CD4-positive, alpha-beta T cell treated with Interleukin-1 beta for 1 hour (primary cell): ENCODE measurements at places on chromosomes 11 and 22.

- DNase-seq: peak; percentile 66
Measured at GRCh38 chr11:35141571-35141971, 2.6 kb downstream of the CD44 start.

DNA sequence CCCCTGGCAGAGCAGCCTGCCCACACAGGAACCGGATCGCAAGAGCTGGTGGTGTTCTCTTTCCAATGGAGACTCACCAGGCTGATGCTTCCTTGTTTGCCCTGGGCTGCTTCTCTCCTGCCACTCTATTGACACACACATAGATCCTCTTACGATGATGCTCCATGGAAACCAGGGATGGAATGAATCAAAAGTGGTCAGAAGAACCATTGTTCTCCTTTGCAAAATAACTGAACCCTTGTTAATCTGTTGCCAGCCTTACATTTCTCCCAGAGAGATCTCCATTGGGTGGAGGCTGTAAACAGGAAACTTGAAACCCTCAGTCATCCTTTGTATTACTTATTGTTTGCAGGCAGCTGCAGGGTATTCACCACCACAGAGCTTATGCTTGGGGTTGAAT is 24.6 kb upstream of the LDLRAD3 start:
- no peak for DNase-seq

GRCh38 chr22:26891429-26891828 is 234.0 kb downstream of the MIAT start:
- no peak for DNase-seq

DNA sequence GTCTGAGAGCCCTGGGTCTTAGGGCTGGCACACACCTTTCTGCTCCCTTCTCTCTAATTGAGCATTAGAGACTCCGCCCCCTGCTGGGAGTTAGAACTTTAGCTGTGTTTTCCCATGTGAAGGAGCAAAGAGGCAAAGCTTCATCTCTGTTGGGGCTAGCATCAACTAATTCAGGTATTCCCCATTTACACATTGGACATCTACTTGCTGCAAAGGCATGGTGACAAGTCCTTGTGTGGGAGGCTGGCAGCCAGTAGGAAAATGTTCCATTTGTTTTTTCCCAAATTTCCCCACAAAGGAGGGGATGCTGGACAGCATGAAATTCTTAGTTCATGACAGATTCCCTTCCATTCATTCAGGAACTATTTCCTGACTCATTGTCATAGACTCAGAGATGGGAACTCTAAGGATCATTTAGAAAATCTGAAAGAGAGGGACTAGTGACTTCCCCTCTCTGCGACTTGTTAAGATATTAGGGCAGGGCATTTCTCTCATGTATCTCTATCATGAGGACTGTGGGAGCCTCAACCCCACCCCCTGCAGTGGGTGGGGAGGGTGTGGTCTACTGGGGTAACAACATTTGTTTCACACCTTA is 3.6 kb downstream of the CD44 start:
- peak; percentile 62 for DNase-seq

GRCh38 chr11:3795131-3796001 is 2.0 kb downstream of the NUP98 start:
- DNase-seq: no peak

DNA sequence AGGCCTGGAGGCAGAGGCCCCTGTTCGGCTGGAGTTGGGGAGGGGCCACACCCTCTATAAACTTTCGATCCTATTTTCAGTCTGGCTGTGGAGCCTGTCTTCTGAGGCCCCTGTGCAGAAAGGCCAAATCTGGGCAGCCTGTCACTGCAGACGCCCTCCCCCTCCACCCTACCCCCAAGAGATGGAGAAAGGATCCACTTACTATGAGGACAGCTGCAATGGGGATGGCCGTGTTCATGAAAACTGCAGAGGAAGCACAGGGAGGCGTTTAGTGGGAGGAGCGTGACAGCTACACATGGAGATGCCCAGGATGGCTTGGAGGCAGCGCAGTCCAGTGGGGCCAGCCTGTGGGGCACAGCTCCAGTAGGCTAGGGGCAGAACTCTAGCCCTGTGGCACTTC is 43.5 kb upstream of the KCNJ11 start:
- DNase-seq: no peak

- DNase-seq: no peak
Measured at GRCh38 chr11:117303101-117303500, 12.0 kb downstream of the BACE1-AS start.

- no peak for DNase-seq
Measured at GRCh38 chr22:39282645-39283321, 36.6 kb downstream of the RPL3 start.

- DNase-seq: peak; percentile 58
Measured at GRCh38 chr22:46763051-46763705, 728 bp downstream of the TBC1D22A start.

- no peak for DNase-seq
Measured at GRCh38 chr11:12397931-12398334, 20.6 kb downstream of the PARVA start.

GRCh38 chr11:131683666-131684065 is 313.3 kb downstream of the NTM start:
- DNase-seq: no peak

GRCh38 chr11:2508793-2509192 is 64.0 kb downstream of the KCNQ1 start:
- DNase-seq: no peak

- DNase-seq: no peak
Measured at GRCh38 chr11:101436511-101437142, 147.2 kb downstream of the TRPC6 start.

DNA sequence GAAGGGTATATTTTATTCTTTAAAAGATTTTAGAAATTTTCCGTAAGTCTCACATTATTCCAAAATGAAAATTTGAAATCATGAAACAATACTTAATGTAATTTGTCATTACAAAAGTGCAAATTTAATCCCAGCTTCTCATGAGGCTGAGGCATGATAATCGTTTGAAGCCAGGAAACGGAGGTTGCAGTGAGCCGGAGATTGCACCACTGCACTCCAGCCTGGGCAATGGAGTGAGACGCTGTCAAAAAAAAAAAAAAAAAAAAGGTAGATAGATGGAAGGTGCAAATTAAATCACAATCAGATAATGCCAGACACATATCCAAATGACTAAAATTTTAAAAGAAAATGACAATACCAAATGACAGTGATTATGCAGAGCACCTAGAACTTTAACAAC is 644.2 kb downstream of the FAM181B start:
- no peak for DNase-seq

GRCh38 chr11:59815754-59816153 is 5.2 kb upstream of the MRPL16 start:
- no peak for DNase-seq

- no peak for DNase-seq
Measured at GRCh38 chr11:126133901-126134300, 71.2 kb upstream of the CDON start.

DNA sequence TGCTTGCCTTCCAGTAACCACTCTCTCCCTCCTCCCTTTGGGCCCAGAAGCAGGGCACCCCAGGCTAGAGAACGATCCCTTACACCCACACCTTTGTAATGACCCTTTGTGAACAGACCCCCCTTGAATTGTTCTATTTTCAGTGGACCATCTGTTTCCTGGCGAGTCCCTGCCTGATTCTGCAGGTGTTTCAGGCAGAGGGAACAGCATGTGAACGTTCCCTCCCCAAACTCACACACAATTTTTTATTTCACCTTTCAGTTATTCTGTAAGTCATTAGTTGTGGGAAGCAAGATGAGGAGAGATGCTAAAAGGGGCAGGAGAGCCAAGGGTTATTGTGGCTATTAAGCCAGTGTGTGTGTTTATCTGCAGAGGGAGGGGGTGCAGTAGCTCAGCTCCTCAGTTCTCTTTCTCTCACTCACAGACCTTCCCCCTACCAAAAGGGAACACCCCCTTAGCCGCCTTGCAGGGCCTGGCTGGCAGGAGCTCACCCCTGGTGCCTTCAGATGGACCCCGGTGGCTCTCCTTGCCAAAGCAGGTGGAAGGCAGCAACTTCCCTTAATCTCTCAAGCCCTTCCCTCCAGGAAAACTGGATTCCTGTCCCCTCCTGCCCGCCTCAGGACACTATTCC is 64.8 kb upstream of the SPON1 start:
- no peak for DNase-seq

DNA sequence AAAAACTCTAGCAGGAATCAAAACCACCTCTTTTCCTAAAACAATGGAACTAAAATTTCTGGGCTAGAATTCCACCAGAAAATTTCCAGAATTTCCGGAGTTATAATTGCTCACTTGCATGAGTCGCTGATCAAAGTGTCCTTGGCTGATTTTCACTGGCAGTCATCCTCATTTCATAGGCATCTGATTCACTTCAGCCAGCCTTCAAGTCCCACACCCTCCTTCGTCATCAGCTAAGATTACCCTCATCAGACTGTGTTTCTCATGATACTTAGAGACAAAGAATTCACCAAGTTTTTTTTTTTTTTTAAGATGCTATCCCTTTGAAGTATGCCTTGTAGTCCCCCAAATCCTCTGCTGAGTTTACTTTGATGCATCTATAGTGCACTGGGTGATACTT is 71.5 kb upstream of the RAB38 start:
- DNase-seq: no peak

- DNase-seq: no peak
Measured at GRCh38 chr22:31833930-31834329, 80.1 kb downstream of the DEPDC5 start.

- no peak for DNase-seq
Measured at GRCh38 chr11:60087239-60087638, 1.2 kb upstream of the MS4A2 start.

- DNase-seq: no peak
Measured at GRCh38 chr11:65861533-65862183, 1.4 kb downstream of the MUS81 start.

DNA sequence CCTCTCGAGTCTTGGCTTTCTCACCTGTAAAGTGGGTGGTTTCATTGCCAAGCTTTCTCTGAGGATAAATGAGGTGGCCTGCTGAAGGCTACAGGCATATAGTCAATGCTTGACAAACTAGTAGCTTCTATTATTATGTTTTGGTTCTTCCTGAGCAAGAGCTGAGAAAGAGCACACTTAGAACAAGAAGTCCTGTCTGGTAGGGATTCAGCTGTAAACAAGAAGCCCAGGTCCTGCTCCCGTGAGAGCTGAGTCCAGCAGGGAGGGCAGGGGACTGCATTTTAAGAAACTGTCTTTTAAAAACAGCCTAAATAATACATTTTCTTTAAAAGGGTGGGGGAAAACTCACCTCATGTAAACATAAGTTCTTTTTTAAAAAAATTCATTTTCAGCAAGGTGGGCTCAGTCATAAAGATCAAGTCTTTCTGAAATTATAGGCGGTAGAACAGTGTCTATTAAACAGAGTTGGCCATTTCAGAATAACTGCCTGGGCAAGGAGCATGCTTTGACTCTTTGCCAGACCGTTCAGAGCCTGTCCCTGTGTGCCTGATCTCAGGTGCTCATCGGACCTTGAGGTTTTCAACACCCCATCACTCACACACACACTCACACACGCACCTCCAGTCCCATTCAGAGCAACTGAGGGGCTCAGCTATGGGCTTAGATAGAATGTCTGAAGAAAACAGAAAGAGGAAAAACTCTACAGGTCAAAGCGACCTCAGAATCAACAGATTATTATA is 29.2 kb upstream of the MYO18B start:
- DNase-seq: no peak

GRCh38 chr22:46023558-46023981 is 46.6 kb upstream of the WNT7B start:
- DNase-seq: no peak

GRCh38 chr11:96177146-96177545 is 165.8 kb downstream of the MAML2 start:
- DNase-seq: no peak

DNA sequence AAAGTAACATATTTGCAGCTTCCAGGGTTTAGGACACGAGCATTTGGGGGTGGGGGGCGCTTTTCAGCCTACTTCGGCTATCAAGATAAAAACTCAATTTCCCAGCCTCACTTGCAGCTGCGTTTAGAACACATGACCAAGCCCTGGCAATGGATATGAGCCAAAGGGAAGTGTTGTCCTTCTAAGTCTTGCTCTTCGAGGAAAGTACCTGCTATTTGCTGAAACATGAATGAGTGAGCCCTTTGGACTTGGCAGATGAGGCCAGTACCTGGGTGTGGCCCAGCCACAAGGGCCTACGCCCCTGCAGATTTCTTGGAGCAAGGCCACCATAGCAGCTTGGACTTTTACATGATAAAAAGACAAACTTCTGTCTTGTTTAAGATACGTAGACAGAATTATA is 60.2 kb upstream of the SORL1 start:
- DNase-seq: peak; percentile 3

DNA sequence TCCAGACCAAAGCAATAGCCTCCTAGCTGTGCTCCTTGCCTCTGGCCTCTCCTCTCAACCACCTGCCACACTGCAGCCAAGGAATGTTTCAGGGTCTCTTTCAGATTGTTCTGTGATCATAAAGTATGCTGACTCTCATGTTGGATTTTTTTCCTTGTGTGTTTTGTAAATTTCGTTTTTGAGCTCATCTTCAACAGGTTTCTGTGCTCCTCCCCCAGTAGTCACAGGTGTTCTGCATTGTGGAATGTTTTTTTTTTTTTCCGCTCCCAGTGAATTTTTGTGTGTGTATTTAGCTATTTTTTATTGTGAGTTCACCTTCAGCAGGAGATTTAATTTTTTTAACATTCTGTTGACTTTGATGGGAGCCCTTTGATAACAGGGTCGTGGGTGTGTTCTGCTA is 153.7 kb downstream of the MYO18B start:
- no peak for DNase-seq

DNA sequence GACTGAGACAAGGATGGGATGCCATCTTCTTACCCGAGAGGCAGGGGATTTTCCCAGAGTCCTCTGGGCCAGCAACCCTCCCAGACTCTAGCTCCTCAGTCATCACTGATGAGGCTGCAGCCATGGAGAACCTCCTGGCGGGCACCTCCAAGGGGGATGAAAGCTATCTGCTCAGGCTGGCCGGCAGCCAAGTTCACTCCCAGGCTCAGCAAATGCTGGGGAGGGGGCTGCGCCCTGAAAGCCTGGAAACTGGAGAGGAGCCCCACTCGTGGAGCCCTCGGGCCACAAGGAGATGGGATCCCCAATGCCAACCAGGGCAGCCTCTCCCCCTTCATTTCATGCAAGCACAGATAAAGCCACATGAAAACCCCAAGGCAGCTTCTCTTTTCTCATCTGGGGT is 75.0 kb downstream of the CACNA1I start:
- no peak for DNase-seq

- no peak for DNase-seq
Measured at GRCh38 chr11:28483072-28483867, 375.1 kb downstream of the METTL15 start.

- DNase-seq: no peak
Measured at GRCh38 chr11:7595951-7596350, 77.3 kb downstream of the CYB5R2 start.

DNA sequence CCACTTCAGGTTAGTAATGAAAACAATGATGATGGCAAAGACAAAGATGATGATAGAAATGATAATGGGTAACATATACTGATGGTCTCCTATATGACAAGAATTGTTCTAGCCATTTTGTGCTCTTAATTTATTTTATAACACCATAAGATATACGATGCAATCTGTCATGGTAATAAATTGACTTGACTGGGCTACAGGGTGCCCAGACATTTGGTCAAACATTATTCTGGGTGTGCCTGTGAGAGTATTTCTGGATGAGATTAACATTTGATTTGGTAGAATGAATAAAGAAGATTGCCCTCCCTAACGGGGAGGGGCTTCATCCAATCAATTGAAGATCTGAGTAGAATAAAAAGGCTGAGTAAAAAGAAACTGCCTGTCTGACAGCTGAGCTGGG is 237.3 kb downstream of the LARGE1 start:
- DNase-seq: no peak
